ENCODE measurements at places on chromosomes 3 and 15.

- no peak for DNase-seq
Measured at GRCh38 chr3:168260859-168261258, 165.1 kb upstream of the GOLIM4 start.

DNA sequence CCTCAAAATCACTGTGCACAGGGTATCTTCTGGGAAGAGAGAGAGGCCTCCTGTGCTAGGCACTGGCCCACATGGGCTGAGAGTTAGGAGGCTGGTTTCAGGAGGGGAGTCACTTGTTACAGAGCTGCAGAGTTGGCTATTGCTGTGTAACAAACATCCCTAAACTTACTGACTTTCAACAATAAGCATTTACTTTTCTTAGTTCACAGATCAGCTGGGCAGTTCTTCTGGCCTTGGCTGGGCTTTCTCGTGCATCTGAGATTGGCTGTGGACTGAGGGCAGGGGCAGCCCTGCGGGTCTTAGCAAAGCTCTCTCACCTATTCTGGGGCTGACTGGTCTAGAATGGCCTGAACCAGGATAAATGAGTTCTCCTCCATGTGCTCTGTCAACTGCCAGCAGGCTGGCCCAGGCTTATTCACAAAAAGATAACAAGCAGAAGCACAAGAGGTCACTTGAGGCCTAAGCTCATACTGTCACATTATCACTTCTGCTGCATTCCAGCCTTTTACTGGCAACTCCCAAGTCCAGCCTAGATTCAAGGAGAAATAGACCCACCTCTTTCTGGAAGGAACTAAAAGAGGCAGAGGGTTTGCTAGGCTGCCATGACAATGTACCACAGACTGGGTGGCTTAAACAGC is 17.2 kb upstream of the RBSN start:
- no peak for DNase-seq

DNA sequence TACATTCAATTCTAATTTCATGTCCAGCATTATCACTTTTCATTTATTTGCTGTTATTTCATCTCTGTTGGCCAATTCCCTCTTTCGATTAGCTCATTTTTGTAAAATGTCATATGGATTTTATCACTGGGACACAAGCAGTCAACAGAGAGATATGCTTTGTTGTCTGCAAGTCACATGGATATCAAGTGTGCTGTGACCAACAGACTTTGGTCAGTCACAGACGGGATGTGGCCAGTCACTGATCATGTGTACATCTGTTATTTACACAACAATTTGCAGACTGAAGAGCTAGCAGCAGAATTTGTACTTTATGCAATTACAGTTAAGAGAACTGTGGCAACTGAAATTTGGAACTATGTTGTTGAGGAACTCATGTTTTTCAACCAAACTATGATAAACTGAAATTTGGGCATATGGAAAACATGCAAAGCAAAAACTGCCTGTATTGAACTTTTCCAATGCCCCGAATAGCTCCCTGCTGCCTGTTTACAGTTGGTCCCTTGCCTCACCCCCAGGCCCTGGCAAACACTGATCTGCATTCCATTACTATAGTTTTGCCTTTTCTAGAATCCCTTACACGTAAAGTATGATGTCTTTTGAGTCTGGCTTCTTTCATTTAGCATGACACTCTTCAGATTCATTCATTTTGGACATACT is 104.4 kb downstream of the RPL22L1 start:
- no peak for DNase-seq

DNA sequence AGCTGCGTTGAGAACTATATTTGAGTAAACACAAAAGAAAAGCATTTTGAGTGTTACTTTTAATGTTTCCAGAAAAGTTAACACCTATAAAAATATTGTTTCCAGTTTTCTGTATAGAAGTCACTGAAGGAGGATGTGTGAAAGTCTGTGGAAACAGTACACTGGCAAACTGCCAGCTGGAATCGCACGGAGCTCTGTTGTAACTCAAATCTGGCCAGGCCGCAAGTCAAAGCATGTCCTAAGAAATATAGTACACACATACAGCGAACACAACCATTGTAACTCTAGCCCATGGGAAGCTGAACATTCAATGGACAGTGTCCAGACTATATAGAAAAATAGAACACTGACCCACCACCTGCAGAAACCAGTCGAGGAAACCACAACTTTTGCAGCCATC is 657.2 kb downstream of the FHIT start:
- no peak for DNase-seq

DNA sequence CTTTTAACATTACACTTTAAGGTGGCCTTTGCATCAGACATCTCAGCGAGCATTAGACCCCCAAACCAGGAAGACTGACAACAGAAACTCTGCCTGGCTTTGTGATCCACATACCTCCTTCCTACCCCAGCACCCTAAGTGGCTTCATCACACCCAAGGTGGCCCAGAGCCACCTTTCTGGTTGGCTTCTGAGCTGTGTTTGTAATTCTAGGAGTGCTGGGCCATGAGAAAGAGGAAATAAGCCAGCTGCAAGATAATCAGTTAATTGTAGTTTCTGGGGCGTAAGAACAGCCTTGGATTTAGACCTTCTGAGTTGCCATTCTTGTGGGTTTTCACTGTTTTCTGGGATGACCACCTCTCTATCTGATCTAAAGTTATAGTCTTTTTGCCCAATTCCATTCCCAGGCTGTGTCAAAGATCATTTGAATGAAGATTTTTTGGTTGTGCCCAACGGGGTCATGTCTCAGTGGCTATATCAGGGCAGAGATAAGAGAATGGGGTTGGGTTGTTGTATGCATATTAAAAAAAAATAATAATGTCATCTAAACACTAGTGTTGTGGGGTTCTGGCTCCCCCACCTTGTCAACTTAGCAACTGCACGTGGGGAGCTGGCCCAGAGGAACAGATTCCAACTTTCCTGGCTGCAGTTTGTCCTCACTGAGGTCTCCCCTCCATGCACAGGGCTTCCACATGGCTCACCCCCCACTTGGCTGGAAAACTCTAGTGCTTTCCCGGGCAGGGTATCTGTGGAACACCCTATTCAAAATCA is 234.8 kb upstream of the WNT5A start:
- no peak for DNase-seq

- no peak for DNase-seq
Measured at GRCh38 chr3:46673151-46674030, 20.1 kb downstream of the ALS2CL start.

GRCh38 chr15:63517202-63517601 is 12.8 kb downstream of the USP3 start:
- DNase-seq = no peak

GRCh38 chr3:8552223-8552762 is 50.7 kb downstream of the LMCD1 start:
- DNase-seq = no peak

DNA sequence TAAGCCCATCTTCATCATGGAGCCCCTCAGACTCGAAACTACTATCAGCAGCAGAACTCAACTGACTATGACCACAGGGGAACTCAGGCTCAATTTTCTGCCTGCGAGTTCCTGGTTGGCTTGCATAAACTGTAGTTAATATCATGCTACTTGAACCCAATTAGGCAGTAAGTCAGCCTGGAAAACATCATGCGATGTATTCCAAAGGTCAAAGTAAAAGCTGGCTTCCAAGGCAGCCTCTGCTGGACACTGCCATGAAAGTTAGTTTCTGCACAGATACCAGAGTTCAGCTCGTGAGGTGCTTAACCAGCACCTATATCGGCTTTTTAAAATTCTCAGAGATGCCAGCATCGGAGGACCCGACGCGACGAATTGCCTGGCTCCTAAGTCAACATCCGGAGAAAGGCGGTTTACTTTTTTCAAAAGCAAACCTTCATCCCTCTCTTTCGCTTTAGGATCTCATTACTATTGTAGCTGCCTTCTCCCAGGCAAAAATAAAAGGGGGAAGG is 3.8 kb downstream of the ANP32A start:
- DNase-seq = no peak

DNA sequence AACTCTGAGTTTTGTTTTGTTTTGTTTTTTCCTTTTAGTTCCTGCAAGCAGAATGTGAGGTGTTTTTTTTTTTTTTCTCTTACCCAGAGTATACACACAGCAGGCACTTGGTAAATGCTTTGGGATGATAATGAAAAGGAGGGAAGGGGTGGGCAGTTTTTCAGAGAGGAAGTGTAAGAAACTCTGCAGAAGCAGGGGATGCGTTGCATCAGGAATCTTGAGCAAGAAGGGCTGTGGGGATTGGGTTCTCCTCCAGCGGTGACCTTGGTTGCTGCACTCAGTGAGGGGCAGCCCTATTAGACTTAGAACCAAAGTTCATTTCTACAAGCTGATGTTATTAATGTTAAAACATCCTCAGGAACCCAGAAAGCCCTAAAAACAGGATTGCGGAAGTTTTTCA is 32.2 kb upstream of the TMEM158 start:
- no peak for DNase-seq

DNA sequence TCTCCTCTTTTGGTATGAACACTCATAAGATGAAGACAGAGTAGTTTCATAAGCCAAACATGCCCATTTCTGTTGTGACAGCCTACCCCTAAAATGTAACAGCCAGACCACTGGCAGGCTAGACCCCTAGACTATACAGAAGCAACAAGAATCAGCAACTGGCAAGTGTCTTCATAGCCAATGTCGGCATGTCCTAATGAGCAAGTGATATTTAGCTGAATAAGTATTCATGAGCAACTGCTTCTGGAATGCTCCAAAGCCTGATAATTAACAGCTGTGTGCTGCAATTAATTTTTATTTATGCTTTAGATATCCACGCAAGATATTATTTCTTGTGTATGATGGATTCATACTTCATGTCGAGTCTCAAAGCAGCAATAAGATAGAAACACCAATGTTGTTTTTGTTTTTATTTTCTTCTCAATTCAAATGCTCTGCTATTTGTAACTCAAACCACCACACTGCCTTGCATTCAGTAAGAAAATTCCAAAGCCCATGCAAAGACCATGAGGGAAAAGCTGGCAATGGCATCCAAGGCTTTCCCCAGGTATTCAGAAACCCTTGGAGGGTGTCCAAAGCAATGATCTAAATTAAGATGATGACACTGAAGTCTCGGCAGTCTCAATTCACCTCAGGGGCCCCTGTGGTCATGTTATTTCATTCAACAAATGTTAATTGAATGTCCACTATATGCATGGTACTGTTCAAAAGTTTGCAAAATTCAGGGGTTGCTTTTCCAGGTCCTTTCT is 167.7 kb upstream of the NECTIN3 start:
- no peak for DNase-seq

- DNase-seq = no peak
Measured at GRCh38 chr15:41990243-41990605, 17.9 kb upstream of the EHD4 start.
